ENCODE measurements at places on chromosomes 2 and 18.

- no peak for DNase-seq
Measured at GRCh38 chr2:131426727-131427126, 49.2 kb upstream of the TUBA3D start.

GRCh38 chr2:148523315-148523714 lies 121.2 kb upstream of the EPC2 start:
- no peak for DNase-seq

GRCh38 chr2:142893241-142893640 lies 15.8 kb downstream of the KYNU start:
- DNase-seq = no peak

- DNase-seq = no peak
Measured at GRCh38 chr2:56053679-56054078, 130.1 kb upstream of the EFEMP1 start.

DNA sequence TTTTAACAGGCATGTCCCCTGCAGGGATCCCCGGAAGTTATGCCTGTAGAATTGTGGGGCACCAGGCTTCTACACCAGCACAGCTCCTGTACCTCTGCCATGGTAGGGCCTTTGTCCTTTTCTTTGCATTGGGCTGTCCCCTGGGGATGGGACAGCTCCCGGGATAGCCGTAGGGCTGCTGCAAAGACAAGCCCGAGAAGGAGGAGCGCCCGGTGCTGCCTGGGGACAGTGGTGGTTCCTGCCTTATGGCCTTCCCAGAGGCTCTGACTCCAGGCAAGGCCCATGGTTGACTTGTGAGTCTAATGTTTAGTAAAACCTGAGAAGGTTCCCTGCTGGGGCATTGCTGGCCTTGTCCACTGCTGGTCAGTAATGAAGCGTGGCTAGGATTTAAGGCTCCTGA lies 30.9 kb downstream of the TMEM37 start:
- no peak for DNase-seq

DNA sequence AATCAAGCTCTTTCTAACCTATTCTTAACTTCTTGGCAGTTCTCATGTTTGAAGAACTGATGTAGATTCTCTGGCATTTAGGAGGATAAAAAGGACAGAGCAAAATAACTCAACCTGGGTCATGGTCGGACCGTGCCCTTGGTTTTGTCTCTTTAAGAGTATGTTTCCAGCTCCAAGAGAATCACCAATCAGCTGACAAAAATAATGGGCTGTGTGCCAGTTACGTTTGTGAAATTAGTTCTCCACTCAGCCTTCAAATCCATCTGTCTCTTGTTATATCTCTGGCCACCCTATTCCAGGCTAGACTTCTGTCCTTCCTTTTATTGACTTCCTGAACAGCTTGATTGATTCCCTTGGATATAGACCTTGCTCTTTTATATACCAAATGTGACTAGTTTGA lies 225.7 kb downstream of the EPHA4 start:
- DNase-seq = no peak

GRCh38 chr18:3233433-3234168 lies 13.8 kb upstream of the MYOM1 start:
- DNase-seq = no peak

GRCh38 chr2:198100346-198100745 lies 296.0 kb downstream of the PLCL1 start:
- DNase-seq = no peak

DNA sequence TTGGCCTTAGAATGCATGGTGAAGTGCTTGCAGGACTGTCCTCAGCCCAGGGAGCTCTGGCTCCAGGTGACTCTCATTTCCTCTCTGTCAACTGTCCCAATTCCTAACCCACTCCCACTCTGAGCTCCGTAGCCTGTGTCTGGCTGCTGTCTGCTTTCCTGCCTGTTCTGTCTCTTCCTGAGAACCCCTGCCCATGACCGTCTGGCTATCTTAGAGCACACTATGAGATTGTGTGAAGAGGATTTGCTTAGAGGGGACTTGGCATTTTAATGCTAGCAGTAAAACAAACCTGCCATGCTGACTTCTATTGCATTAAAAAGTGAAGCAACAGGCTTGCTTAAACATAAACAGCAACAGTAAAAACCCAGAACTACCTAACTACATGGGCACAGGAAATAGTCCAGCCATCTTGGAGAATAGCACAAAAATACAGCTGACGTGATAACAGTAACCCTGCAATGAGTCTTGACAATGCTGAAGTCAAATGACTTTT lies 234.7 kb downstream of the PRKCE start:
- DNase-seq = no peak

- DNase-seq = no peak
Measured at GRCh38 chr2:25257032-25257552, 84.6 kb downstream of the DNMT3A start.

DNA sequence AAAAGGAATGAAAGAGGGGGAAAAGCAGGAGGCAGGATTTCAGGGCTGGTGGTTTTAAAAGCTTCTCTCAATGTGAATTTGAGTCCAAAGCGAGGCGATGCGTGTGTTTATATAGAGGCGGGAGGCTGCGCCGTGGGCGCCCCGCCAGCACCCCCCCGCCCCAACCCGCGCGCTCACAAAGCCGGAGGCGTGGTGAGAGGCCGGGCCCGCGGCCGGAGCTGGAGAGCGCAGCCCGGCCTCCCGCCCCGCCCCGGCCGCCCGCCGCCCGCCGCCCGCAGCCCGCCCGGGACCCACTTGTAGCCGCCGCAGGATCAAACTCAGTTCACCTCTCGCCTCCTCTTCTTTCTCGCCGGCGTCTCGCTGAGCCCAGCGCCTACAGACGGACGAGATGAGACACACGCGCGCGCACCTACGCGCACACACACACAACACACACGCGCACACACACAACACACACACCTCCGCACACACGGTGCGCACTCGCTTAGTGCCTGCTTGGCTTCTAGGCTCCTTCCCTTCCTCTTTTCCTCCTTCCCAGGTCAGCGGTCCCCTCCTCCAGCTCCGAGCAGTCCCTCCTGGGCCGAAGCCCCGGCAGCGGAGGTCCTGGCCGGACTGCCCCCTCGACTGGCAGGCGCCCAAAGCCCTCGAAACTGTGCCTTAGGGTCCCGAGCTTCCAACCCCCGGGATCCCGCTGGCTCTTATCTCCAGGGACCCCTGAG lies 1.3 kb upstream of the CYP26B1 start:
- DNase-seq = no peak

- DNase-seq = no peak
Measured at GRCh38 chr2:64985447-64985846, 3.8 kb upstream of the SLC1A4 start.

- no peak for DNase-seq
Measured at GRCh38 chr2:128385365-128385764, 66.7 kb upstream of the HS6ST1 start.

- no peak for DNase-seq
Measured at GRCh38 chr2:66433945-66434678, 813 bp upstream of the MEIS1 start.

GRCh38 chr18:25974630-25975077 lies 115.8 kb downstream of the SS18 start:
- no peak for DNase-seq

- no peak for DNase-seq
Measured at GRCh38 chr18:13606604-13607254, 119.6 kb downstream of the FAM210A start.

DNA sequence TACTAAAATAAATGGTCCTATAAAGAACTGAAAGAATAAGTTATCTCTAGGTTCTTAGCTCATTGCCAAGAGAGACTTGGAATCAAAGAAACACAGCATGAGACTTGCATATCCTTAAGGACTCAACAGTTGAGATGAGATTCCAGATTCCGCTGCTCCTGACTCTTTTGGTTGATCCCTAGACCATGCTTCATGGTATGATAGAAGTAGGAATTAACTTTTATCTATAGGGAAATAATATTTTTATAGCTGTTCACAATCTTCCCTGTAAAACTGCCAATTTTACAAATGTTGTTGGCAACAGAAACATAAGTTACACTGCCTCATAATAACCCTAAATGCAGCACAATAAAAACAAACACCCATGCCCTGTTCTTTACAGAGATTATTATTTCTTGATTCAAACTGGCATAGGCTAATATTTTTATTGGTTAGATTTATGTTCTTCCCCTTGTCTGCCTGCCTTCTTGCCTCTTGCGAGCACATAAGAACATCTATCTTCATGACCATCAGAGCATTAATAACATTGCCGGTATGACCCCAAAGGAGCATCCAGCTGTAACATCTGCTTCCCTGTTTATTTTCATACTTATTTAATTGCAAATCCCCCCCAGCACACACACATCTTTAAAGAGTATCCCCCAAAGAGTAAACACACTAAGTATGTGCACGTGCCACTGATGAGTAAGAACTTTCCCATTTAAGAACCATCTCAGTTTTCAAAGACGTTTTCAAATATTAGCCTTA lies 735.7 kb upstream of the SLC8A1 start:
- no peak for DNase-seq

DNA sequence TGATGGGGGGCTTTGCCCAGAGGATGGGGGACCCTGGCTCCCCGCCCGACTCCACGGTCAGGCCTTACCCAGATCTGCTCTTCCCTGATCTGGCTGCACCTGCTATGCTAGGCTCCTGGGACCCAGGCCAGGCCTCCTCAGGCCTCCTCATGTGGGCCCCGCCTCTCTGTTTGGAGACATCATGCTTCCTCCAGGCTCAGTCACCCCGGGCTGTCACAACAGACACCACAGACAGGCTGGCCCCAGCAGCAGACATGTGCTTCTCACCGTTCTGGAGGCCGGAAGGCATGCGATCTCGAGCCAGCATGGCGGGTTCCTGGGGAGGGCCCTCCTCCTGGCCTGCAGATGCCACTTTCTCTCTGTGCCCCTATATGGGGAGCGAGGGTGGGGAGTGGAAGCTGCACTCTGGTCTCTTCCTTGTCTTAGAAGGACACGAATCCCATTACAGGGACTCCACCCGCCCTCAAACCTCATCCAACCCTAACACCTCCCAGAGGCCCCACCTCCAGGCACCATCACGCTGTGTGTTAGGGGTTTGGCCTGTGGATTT lies 10.8 kb upstream of the NEU4 start:
- DNase-seq = no peak

- no peak for DNase-seq
Measured at GRCh38 chr2:230739961-230740360, 27.3 kb downstream of the CAB39 start.

DNA sequence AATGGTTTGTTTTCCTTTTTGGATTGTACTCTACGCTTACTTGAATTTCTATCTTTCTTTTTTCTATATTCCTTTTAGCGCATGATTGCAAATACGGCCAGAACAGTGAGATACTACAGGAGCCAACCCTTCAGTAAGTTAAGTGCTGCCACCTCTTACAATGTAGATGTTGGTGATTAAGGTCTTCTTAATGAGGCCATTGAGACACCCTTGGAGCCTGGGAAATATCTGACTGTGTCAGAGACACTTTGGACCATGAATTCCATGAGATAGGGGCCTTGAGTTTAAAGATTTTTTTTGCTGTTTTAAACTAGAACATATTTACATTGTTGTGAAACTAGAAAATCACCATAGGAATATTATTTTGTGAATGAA lies 27.1 kb upstream of the MAP3K20 start:
- DNase-seq = no peak

DNA sequence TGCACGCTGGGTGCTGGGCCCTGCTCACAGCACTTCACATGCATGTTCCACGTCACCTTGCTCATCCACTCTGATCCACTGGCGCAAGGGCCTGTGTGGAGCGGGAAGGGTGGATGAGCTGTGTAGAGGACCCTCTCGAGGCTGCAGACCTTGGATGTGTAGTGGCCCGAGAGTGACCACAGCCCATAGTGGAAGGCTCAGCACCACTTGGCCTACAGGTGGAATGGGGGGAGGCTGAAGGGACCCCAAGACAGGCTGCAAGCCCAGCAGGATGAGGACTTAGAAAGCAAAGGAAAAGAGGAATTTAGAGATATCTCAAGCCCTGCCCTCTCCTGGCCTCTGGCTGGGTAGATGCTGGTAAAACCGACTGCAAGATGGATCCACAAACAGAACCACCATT lies 175.9 kb upstream of the COPS8 start:
- no peak for DNase-seq

DNA sequence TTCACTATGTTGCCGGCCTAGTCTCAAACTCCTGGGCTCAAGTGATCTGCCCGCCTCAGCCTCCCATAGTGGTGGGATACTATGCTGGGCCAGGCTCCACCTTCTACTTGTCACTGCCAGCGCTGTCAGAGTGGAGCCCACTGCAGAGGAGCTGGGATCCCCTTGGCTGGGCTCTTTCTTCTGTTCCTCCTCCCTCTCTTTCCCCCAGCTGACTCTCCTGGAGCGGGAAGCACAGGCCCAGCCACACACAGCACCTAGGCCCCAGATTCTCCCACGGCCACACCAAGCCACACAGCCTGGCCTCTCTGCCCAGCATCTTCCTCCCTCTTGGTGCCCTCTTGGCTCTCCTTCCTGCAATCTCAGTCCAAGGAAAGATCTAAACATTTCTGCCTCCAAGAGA lies 3.7 kb upstream of the GAREM2 start:
- no peak for DNase-seq

DNA sequence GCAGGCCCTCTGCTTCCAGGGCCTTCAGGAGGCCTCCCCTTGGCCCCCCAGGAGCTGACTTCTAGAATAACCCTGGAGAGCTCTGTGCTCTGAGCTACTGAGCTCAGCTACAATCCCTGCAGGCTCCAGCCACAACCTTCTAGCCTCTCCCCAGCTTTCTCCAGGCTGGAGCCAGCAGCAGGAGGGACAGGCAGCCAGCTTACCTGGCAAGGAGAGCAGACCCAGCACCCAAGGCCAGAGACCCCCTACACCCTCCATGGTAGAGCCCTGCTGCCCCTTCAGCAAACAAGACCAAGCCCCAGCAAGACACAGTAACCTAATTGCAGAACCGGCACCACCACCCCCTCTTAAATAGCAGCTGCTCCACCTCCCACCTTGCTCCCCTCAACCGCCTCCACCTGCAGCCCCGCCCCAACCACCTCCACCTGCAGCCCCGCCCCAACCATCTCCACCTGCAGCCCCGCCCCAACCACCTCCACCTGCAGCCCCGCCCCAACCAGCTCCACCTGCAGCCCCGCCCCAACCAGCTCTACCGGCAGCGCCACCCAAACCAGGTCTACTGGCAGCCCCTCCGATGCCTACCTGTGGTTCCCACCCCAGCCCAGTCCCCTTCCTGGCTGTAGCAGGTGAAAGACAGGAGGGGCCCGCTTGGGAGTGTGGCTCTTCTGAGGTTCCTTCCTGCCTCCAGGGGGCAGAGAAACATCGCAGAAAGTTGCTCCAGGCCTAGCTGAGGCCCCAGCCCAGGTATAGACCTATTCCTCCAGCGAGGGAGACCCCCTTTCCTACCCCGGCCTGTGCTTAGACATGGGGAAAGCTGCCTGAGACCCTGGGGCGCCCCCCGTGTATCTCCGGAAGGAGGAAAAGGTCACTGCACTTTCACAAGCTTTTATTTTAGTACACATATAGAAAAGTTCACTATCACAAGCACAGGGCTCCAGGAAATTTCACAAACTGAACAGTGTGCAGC lies at the start of gene ASTL:
Gene ASTL, minus strand, starts transcription at position 324 of the 967 bp plus-strand sequence. Its CDS starts 66 bp downstream, at position 258.
- no peak for DNase-seq

GRCh38 chr2:189952536-189953109 lies 109.9 kb downstream of the MSTN start:
- no peak for DNase-seq

GRCh38 chr2:3487432-3487831 lies 31.9 kb downstream of the ADI1 start:
- DNase-seq = no peak
